ENCODE measurements at places on chromosomes 2 and 18.

- H3K4me3 ChIP-seq, result no peak overlapping the region
- no peak for DNase-seq
- peaks cover 9% of the 10 kb centered on the region for H3K27me3 ChIP-seq
- H3K27ac ChIP-seq, result no peak overlapping the region
Measured at GRCh38 chr18:78144669-78145068, 834.9 kb upstream of the SALL3 start.

- peaks cover 1% of the 10 kb centered on the region for H3K36me3 ChIP-seq
- no peak for DNase-seq
- no peak overlapping the region for H3K27ac ChIP-seq
- peaks cover 13% of the 10 kb centered on the region for H3K4me1 ChIP-seq
- no peak overlapping the region for H3K4me3 ChIP-seq
Measured at GRCh38 chr2:113053666-113054065, 999 bp upstream of the IL36B start.

DNA sequence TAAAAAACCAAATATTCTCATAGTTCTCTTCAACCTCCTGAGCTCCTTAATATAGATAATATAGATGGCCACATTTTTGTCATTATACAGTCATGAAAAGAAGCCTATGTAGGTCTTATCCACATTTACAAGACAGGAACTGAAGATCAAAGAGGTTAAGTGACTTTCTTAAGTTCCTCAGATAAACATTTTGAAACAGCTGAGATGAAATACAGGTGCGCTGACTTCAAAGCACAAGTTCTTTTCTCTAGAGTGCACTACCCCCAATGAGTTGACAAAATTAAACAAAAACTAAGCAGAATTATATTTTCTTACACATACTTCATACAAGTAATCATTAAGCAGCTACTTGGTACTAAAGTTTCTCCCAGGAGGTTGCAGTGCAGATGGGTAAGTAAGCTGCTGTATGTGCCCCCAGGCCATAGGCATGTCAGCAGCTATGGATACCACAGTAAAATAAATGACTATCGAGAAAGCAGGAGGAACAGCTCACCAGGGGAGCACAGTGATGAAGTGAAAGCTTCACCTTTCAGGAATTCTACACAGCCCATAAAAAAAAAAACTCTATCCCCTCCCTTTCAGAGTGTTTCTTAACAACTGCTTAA is 199.8 kb downstream of the DPP10 start:
- no peak overlapping the region for H3K4me3 ChIP-seq
- no peaks in the 10 kb centered on the region for H3K27me3 ChIP-seq
- DNase-seq, result no peak
- no peak overlapping the region for H3K27ac ChIP-seq
- H3K4me1 ChIP-seq, result no peaks in the 10 kb centered on the region
- H3K36me3 ChIP-seq, result no peaks in the 10 kb centered on the region

DNA sequence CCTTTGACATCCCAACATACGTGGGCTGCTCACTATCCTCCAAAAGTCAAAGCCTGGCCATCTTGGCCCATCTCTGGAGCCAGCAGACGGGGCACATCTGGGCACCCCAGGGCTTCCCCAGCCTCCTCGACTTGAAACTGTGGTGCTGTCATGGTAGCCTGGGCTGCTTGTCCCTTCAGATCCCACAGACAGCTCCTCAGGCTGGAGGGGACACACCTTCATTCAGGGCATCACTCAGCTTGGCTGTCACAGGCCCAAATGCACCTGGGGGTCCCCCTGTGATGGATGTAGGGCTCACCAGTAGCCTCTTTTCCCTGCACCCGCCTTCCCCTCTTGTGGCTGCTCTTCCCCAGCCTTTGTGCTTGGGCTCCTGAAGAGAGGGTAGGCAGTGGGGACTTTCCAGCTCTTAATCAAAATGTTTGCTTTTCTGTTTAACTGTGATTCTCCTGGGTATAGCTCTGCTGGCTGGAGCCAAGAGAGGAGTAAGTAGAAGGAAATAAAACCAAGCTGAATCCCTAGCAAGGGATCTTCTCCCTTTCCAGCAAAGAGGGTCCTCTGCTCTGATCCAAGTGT is 92.3 kb downstream of the GYPC start:
- H3K36me3 ChIP-seq, result no peaks in the 10 kb centered on the region
- H3K4me3 ChIP-seq, result no peak overlapping the region
- H3K27ac ChIP-seq, result no peak overlapping the region
- no peaks in the 10 kb centered on the region for H3K4me1 ChIP-seq
- DNase-seq, result peak; percentile 5

DNA sequence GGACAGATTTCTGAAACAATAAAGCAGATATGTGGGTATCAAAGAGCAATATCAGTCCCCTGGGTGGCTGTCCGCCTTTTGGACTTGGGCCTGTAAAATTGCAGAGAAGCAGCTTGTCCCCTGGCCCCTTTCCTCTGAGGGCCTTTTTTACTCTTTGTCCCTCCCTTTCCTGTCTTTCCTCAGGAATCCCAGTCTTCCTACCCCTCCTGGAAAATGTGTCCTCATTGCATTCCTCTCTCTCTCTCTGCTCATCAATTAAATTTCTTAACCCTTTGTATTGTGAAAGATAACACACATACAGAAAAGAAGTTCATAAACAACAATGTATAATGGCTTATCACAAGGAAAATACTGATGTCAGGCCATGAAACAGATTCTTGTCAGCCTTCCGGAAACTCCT is 3.0 kb upstream of the GRB14 start:
- no peak overlapping the region for H3K4me3 ChIP-seq
- no peaks in the 10 kb centered on the region for H3K4me1 ChIP-seq
- no peak for DNase-seq
- H3K36me3 ChIP-seq, result no peaks in the 10 kb centered on the region
- no peaks in the 10 kb centered on the region for H3K27me3 ChIP-seq

- no peak overlapping the region for H3K27ac ChIP-seq
- peaks cover 6% of the 10 kb centered on the region for H3K27me3 ChIP-seq
- no peak for DNase-seq
- H3K4me3 ChIP-seq, result no peak overlapping the region
- H3K36me3 ChIP-seq, result no peaks in the 10 kb centered on the region
Measured at GRCh38 chr2:150876251-150876950, 385.3 kb downstream of the RBM43 start.

Measured in central memory CD8-positive, alpha-beta T cell (primary cell).